ENCODE measurements at places on chromosomes 11 and 22. TPM values are rescaled to one million over a fixed set of nuclear protein-coding genes. Genes with fewer than 3 reads are reported as not detected.

The IL10RA gene
- 39.2 TPM for total RNA-seq

The PPP2R1B gene
- 22.3 TPM for total RNA-seq

The SMTNL1 gene
- not detected for total RNA-seq

The MPZL3 gene
- 2.3 TPM for total RNA-seq

DNA sequence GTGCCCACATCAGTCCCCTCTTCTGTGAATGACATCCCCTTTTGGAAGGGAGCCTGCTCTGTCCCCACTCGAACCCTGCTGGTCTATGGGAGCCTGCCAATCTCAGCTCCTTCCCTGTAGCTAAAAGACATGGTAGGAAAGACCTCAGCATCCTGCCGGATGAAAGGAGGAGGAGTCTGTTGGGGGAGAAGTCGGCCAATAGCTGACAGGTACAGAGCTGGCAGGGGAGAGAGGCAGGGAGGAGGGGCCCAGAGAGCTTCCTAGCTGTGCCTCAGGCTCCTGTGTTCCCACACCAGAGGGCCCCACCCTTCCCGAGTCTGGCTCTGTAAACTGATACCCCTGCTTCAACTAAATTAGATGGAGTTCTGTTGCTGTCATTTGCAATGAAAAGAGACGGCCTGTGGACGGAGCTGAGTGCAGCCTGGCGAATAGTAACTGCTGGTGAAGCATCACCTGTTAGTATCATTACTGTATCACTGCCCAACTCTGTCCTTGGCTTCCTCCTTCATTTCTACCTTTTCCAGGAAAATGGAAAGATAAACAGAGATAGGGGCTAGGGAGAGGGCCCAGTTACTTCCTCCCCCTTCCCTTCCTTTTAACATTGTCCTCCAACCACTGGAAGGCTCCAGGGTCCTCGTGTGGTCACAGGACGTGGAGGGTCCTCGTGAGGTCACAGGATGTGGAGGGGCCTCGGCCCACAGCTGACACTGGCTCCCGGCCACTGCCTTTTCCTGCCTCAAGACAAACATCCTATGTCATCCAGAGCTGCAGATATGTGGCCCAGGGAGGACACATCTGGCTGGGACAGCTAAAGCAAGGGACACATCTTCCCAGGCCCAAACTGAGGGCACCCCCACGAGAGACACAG lies 15.1 kb downstream of the FXYD6 start:
- no peak for DNase-seq

The C22orf23 gene
- not detected for total RNA-seq

The SCGB1C1 gene
- not detected for total RNA-seq

The OR56A1 gene
- total RNA-seq, result not detected

DNA sequence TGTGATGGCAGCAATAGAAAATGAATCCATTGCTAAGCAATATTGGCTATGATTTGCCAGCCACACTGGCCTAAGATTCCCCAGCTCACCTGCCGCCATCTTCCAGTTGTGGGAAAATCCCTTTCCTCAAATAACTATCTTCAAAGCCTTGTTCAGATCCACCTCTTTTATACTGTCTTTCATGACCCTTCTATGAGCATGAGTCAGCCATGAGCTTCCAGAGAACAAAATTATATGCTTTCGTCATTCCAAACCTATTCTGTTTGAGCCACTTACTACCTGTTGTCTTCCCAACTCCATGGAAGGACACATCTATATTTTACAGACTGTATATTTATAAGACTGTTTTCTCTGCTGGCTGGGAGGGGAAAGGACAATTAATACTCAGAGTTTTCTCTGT lies 25.0 kb upstream of the PRSS23 start:
- DNase-seq, result no peak

DNA sequence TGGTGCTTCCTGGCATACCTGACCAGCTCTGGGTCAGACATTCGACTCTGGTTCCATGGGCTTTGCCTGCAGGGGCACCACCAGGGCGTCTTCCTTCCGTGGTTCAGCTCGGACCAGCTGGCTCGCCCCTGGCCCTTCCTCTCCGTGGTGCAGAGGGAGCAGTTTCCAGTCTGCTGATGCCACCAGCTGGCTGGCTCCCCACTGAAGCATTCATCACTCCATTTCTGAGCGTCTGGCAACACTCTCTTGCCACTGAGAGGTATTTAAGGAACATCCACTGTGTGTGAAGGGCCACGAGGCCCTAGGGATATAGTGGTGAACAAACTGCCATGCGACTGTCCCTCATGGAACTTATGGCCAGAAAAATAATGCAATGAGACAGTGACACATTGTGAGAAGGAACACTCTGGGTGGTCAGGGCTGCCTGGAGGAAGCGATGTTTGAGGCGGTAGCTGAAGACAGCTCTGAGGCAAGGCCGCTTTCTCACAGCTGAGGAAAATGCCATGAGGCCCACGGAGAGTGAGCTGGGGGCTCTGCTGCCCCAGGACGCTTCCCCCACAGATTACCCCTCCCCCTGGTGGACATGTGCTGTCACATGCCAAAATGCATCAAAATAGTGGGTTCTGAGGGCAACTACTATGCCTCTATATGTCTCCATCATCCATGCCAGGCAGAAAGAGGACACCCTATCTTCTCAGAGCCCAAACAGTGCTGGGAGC lies 44.9 kb upstream of the ARFGAP3 start:
- DNase-seq, result no peak

GRCh38 chr22:37525073-37525745 lies 6.0 kb upstream of the CARD10 start:
- DNase-seq, result no peak

The CABP4 gene
- total RNA-seq, result 2.2 TPM

DNA sequence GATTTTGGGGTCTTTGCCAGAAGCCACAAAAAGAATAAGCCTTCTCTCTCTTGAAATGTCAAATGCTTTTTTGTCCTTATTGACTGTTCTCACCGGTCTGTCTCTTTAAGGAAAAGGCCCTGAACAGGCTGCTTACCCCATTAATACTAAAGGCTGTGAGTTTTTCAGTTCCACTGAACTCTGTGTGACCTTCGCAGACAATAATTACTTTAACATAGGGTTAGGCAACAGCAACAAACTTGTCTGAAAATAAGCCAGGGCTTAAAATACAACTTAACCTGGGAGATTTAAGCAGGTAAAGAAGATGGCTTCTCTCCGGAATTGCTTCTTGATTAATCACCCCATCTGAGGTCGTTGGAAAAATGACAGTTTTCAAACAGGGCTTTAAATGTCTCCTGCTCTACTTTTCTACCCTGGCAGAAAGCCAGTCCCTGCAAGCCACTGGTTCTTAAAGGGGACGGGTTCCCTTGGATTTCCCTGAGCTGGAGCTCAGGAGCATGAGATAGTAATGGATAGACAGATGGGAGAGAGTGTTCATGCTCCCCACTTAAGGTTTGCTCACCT lies 69.4 kb downstream of the ARL14EP start:
- DNase-seq, result no peak

DNA sequence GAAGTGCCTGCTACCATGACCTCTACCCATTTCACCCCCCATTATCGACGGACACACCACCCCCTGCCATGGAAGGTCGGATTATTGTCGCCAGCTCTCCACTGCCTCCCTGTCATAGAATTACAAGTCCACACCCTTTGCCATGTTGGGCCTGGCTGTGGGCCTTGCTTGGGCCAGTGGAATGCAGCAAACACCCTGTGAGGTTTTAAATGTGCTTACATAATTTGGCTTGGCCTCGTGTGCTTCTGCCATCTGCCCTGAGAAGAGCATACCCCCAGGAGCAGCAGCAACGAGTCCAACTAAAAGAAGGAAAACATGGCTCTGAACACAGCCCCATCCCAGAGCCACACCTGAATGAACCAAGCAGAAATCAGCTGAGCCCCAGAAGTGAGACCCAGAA lies 94.1 kb upstream of the PRDM11 start:
- DNase-seq, result no peak

GRCh38 chr11:64001484-64002420 lies 15.5 kb downstream of the OTUB1 start:
- DNase-seq, result peak; percentile 74

DNA sequence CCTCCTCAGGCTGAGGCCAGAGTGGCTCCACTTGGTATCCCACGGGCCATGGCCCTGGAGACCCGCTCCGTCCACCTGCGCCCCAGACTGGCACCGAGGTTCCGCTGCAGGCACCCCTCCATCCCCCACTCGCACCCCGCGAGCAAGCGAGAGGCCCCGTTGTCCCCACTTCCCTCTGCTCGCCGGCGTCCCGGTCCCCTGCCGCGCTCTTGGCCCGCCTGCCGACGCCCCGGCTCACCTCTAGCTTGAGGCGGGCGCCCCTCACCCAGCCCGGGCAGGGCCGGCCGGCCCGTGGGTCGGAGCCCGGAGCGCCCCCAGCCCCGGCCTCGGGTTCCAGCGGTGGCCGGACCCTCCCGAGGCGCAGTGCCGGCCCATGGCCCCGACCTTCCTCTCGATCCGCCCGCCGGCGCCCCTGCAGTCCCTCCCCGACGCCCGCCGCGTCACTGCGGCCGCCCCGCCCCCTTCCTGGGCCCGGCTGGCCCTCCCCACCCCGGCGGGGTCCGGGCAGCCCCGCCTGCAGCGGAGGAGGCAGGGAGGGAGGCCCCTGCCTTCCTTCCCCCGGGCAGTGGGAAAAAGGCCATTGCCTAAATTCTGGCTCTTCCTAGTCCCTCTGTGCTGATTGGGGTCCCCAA lies at the start of gene PITPNM1:
TSS of gene PITPNM1 (minus strand) at position 414 of the 632 bp plus-strand sequence. CDS start 1,183 bp downstream, outside the sequence.
- DNase-seq, result peak; percentile 97

The TREH gene
- total RNA-seq, result 0.89 TPM

The IL18 gene
- total RNA-seq, result 43.3 TPM

GRCh38 chr11:121614636-121615240 lies 162.0 kb upstream of the SORL1-AS1 start:
- DNase-seq, result no peak

DNA sequence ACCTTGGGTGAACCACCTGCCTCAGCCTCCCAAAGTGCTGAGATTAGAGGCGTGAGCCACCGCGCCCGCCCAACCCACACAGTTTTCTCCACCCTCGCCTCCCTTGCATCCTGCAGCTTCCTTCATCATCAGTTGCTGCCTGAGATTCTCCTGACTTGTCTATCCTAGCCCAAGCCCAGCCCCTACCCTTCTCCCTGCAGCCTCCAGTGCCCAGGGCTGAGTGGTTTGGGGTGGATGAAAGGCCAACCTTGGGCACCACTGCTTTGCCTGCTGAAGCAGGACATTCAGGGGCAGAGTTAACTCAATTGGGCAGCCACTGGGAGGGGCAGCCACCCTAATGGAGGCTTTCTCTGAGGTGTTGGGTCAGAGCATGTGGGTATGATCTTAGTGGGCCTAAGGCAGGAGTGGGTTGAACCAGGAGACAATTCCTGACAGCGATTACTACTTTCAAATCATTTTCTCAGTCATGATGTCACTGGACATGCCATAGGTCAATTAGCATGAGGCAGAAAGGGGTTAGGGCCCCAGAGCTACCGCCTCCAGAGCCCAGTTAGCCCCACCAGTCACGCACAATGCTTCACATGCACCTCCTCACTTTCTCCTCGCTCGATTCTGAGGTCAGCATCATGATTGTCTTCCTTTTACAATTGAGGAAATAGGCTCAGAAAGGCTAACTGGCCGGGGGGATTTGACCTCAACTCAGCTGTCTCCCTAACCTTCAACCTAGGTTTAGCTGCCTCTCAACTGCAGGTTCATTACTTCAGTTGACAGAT lies 1.0 kb upstream of the FKBP2 start:
- peak; percentile 55 for DNase-seq

DNA sequence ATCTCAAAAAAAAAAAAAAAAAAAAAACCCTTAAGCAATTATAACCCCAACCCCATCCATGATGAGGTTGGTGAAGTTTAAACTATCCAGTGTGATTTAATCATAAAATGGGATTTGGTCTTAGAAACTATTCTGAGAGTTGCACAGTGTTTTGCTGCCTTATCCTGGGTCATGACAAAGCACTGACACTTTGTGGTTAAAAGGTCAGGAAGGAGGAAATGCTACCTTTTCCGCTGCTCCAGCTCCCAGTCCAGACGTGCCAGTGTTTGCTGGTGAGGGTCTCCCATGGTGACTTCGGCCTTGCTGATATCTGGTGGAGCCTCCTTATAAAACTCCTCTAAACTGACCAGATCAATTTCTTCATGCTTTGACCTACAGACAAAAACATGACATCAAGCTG lies 14.5 kb downstream of the THOC5 start:
- DNase-seq, result no peak

GRCh38 chr22:22687638-22688500 lies 43.5 kb downstream of the GGTLC2 start:
- DNase-seq, result peak; percentile 41

The OVCH2 gene
- 29.3 TPM for total RNA-seq

DNA sequence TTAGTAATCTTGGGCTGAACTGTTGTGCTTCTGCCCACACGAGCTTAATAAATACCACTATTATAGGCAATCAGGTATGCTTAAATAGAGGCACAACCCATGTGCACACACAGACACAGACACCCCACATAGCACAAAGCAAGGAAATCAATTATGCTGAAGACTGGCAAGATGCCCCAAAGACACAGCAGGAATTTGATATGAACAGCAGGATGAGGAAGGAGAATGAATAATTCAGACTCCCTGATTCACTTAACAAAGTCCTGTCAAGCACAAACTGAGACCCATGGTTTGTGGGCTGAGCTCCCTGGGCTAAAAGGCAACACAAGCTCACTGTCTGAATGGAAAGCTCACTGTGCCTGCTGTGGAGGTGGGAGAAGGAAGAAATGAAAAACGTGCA lies 42.5 kb downstream of the RBFOX2 start:
- DNase-seq, result no peak

GRCh38 chr11:57419146-57419545 lies 7.8 kb downstream of the SLC43A3 start:
- DNase-seq, result no peak

DNA sequence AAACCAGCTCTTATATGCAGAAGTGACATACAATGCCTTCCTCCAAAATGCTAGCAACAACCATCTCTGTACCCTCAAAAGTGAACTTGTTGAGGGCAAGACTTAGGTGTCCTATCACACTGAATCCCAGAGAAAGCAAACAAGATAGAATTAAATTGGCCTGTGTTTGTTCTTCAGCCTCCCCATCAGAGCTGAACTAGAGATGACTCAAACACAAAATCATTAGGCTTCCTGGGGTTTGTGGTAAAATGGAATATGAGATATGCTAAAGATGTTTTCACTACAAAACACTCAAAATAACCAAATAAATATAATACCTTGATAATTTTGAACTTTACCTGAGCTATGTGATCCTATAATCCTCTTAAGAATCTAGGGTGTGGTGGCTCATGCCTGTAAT lies 31.6 kb downstream of the ZNF214 start:
- DNase-seq, result no peak

The OR1S2 gene
- total RNA-seq, result not detected

DNA sequence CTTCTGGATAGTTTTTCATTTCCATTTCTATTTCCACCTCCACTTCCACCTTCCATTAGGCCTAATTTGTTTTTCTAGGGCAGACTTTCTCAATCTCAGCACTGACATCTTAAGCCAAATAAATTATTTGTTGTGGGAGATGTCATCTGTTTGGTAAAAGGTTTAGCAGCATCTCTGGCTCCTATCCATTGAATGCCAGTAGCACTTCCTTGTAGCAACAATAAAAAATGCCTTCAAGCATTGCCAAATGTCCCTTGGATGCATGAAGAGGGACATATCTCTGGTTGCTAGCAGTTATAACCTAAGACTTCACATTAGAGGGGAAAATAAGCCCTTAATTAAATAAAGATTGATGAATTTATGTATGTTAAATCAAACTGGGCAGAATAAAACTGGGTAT lies 1.9 kb downstream of the OR52A5 start:
- no peak for DNase-seq

GRCh38 chr11:122150216-122151124 lies 34.5 kb upstream of the BLID start:
- DNase-seq, result no peak

Data from upper lobe of left lung (tissue), 6 donors.